Esophagus squamous epithelium (tissue), 5 donors: ENCODE measurements at places on chromosomes 16 and 17.

GRCh38 chr16:84605339-84605848, 12.5 kb downstream of the COTL1 start:
- DNase-seq: no peak

DNA sequence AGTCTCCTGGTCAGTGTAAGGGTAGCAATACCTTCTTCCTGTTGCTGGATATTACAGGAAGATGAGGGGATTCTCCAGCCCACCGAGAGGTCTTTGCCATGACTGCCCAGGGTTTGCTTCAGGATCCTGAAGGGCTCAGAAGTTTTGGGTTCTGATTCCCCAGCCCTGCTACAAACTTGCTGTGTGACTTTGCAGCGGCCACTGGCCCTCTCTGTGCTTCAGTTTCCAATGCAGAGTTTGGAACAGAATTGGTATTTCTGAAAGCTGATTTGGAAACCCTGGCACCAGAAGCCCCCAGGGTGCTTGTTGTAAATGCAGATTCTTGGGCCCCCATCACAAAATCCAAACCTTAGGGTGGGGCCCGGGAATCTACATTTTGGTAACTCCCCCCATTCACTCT, 14.7 kb downstream of the KCNG4 start:
- no peak for DNase-seq

DNA sequence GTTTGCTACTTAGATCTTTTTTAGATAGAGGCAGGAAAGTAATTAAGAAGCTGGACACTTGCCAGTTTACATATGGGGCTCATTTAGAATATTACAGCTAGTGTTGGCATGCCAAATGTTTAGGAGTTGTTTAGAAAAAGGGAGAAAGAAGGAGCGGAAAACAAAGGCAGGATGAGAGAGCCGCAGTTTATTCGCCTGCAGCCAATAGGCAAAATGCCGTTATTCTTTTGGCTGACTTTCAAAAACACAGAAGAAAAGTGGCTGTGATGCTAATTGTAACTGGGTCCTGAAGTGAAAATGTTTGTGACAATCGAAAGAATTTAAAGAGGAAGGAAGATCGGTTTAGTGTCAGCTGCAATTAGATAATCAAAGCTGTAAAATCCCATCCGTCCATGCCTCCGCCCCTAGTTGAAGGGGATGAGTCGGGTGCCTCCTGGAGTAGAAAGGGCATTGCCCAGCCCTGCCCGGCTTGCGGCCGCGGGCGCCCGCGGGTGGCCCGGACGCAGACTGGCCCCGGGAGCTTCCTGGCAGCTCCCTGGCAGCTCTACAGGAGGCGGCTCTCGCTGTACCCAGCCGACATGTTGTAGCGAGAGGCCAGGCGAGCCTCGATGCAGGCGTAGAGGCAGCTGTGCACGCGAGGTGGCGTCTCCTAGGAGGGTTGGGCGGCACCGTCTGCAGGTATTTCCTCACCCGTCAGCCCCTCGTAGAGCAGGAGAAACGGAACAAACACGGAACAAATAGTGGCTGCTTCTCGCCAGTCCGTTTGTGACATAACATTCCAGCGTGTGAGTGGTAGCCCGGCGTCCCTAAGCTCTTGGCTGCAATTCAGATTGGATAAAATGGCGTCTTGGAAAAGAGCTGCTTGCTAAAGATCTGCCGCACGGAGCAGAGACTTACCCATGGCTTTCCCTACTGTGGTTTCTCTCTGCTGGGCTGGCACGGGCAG, 82.2 kb downstream of the TNRC6C start:
- no peak for DNase-seq

DNA sequence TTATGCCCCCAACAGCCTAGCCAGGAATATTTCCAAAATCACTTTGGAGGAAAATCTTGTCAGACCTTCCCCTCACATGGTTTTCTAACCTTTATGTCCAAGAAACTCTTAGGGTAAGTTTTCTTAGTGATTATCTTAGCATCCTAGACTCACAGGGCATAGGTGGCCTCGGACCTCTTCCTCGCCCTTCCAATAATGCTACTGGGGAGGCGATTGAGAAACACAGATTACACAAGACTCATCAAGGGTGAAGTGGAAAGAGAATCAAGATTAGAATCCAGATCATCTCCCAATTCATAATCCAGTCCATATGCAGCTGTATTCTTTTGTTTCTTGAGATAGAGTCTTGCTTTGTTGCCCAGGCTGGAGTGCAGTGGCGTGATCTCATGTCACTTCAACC, 358.4 kb upstream of the CDH5 start:
- no peak for DNase-seq

DNA sequence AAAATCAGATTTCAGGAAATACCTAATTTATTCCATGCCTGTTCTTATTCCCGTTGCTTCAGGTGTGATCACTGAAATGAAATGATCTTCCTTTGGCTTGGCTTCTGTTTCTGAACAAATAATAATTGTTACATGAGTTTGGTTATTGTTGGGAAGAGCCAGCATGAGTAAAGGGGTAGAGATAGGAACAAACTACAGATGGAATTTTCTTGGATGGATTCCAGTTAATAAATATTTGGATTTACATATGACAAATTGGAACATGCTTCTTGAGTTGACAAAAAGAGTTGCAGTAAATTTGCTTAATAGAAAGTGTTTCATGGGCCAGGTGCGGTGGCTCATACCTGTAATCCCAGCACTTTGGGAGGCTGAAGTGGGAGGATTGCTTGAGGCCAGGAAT, 28.2 kb downstream of the TAC4 start:
- DNase-seq: no peak

- DNase-seq: no peak
These were observed 137.5 kb downstream of the CCDC182 start for GRCh38 chr17:57607553-57608120.

GRCh38 chr17:79485419-79485985, 125.3 kb downstream of the RBFOX3 start:
- no peak for DNase-seq

- no peak for DNase-seq
These were observed 15.9 kb downstream of the POLR3K start for GRCh38 chr16:37511-37910.

- no peak for DNase-seq
These were observed 41.1 kb downstream of the BAHCC1 start for GRCh38 chr17:81436294-81436849.

GRCh38 chr17:11638700-11639265, 40.5 kb downstream of the DNAH9 start:
- DNase-seq: no peak

- DNase-seq: no peak
These were observed 20.1 kb downstream of the CNTNAP1 start for GRCh38 chr17:42702446-42702845.

DNA sequence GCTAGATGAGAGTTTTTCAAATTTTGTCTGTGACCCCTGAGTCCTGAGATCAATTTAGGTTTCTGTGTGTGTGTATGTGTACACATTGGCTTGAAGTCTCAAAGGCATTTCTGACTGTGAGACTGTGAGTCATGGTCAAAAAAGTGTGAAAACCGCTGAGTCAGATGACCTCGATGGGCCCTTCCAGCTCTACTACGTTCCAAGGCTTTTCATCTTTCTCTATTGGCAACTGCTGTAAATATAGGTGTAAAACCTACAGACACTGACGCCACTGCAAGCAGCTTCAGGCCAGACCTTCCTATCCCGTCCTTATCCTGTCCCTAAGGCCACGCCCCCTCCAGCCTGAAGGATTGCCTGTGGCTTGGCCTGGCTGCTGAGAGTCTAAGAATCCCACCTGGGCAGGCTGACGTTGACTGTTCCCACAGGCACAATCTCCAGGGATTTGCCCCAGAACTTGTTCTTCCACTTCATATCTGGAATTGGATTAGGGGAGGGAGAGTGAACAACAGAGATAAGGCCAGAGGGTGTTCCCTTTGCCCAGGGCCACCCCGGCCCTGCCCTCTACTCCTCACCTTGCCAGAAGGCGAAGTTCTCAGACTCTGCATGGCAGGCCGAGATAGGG, 11.3 kb downstream of the OSBPL7 start:
- no peak for DNase-seq

- DNase-seq: no peak
These were observed 193.4 kb upstream of the CDH11 start for GRCh38 chr16:65315081-65315780.

GRCh38 chr17:16247586-16247984, 30.6 kb downstream of the PIGL start:
- DNase-seq: no peak

DNA sequence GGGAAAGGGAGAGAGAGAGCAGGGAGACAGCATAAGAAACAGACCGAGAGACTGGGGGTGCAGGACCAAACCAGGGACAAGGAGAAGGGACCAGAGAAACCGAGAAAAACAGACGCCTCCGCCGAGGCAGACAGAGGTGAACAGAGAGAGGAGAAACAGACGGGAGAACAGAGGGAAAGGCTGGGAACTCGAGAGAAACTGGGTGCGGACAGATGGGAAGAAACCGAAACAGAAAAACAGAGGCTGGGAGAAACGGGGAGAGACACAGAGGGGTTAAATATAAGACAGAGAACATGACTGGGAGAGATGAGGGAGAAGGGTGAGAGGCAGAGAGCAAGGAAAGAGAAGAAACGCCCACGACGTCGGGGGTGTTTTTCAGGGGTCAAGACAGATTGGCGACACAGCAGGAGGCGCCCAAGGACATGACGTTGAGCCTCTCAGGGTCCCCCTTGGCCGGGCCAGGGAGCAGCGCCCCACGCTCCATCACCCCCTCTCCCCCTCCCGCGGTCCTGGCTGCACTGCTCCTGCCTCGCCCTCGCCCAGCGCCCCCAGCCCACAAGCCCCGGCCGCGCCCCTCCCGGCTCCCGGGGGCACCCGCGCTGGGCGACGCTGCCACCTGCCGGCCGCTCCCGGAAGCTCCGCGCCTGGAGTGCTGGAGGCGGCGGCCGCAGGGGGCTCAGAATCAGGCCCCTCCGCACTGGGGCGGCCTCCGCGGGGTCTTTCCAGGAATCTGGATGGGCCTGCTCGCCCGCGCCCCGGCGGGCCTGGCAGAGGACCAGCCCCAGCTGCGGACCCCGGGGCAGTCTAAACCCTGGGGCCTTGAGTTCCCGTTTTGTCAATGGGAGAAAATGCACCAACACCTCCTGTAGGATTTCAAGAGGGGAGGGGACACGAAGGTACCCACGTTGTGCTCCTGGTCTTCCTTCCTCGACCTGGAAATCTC, 1.3 kb upstream of the TMEM92 start:
- no peak for DNase-seq

GRCh38 chr17:7841396-7841914, 7.4 kb downstream of the KDM6B start:
- DNase-seq: no peak

DNA sequence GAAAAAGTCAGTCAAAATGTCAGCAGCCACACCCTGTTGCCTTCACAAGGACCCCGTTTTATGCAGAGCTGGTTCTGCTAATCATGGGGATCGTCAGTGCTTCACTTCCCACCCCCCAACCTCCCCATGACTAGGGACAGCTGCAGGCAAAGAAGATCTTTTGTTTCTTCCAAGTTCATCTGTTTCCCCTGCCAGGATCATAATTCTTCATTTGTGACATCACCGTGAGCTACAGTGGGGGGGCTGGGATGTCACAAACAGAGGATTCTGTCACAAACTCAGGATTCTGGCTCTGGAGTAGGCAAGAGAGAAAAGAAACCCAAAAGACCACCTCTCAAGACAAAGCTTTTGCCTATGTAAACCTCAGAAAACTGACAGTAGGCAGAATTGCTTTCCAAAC, 24.7 kb downstream of the DNAJC7 start:
- no peak for DNase-seq

GRCh38 chr16:24037335-24037734, 201.6 kb downstream of the PRKCB start:
- no peak for DNase-seq

- no peak for DNase-seq
These were observed 21.0 kb upstream of the MTMR4 start for GRCh38 chr17:58535431-58535830.

DNA sequence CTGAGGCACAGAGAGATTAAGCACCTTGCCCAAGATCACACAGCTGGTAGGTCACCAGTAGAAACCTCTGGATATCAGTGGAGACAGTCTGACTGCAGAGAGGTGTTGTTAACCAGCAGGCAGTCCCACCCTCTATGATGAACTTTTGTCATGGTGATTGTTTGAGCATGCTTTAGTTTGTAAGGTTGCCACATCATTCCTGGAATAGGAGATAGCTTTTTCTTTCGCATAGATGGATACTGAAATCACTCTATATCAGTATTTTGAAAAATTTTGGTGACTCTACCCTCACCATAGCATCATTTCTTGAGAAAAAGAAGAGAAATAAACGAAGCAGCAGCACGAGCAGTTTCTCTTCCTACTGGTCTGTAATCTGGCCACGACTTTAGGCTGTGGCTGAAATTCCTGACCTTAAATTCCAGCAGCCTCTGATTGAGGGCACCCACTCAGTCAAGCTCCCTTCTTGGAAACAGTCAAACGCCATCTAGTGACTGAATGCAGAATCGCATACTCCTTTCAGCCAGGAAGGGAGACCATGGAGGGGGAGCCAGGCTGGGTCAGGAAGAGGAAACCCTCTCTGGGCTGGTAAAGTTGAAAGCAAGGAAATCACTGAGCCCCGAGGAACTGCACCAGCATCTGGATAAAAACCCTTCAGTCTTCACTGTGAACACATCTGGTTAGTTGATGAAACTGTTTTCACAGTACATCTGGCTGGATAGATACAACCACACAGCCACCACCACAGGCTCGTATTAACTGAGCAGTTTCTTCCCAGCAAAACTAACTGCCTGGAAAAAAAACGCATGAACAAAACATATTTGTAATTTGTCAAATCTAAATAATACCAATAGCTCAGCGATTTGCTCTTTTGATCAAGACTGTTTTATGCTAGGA, 108.5 kb upstream of the XYLT1 start:
- DNase-seq: no peak

DNA sequence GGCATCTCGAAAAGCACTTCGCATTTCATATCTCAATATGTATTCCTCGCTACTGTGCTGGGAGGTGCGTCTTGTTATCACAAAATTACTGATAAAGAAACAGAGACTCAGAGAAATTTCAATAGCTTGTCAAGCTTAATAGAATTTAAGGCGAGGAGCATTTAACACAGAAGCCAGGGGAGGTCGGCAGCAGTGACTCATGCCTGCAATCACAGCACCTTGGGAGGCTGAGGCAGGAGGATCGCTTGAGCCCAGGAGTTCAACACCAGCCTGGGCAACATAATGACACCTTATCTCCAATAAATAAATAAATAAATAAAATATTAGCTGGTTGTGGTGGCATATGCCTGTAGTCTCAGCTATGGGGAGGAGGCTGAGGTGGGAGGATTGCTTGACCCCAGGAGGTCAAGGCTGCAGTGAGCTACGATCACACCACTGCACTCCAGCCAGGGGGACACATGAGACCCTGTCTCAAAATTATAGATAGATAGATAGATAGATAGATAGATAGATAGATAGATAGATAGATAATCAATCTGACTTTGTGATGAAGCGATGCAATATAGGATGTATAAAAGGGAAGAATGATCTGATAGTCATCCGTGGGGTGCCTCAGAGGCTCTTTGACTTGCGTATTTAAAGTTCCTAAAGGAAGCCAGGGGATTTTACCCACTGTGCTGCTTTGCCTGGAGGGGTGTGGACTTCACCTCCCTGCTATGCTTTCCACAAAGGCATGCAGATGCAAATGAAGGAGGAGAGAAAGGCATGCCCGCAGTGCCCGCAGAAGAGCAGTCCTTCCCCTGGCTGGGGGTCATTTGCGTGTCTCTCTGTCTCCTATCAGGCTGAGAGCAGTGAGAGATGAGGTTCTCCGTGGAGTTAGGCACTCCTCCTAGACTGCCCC, 15.9 kb upstream of the USP10 start:
- no peak for DNase-seq

- no peak for DNase-seq
These were observed 2.7 kb downstream of the CCDC102A start for GRCh38 chr16:57533431-57534336.

- no peak for DNase-seq
These were observed 1.3 kb upstream of the CDK5R1 start for GRCh38 chr17:32485261-32486110.
